ENCODE measurements at places on chromosomes 6 and 20.

GRCh38 chr6:42520786-42521607 lies 42.8 kb upstream of the UBR2 start:
- peak; percentile 56 for DNase-seq

GRCh38 chr6:36856277-36856676 lies 17.0 kb upstream of the CPNE5 start:
- no peak for DNase-seq

DNA sequence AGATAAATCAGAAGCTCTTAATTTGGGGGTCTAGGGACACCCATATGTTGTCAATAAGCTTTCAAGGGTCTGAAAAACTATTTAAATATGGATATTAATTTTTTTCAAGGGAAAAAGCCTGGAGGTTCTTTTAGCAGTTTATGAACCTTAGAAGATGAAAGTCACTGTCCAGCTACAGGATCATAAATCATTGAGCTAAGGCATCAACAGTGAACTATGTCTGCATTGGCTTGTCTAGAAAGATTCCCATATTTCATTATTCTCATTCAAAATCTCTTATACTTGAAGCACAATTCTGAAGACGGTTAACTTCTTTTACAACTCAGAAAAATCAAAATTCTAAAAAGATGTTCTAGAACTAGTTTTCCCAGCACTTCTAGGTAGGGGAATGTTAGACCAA lies 34.9 kb upstream of the SNX9 start:
- no peak for DNase-seq

GRCh38 chr6:122422614-122423267 lies 23.3 kb downstream of the HSF2 start:
- DNase-seq, result no peak

- no peak for DNase-seq
Observed at GRCh38 chr6:28683945-28684538, 158.4 kb downstream of the GPX5 start.

DNA sequence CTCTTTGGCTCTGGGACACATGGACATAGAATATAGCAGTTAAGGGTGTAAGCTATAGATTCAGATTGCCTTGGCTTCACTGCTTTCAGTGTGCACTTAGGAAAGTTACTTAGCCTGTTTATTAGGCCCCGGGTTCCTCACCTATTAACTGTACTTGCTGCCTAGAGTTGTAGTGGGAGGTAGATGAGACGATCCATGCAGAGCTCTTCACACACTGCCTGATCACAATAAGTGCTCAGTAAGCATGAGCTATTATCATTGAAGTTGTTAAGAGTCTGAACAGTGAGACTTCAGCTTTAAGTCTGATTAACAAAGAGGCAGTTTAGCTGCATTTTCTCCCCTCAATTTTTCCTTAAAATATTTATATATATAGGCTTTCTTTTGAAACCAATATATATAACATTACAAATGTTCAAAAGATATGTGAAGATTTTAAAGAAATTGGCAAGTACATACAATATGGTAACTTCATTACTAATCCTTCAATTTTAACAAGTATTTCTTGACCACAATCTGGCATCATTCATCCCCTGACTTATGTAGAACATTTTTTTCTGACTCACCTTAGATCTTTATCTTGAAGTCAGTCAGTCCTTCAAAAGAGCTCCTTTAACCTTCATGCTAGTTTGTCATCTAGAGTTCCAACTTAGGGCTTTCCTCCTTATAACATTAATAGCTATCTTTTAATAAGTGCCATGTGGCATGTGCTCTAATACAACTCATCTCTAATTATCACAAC lies 20.5 kb upstream of the SUPT3H start:
- no peak for DNase-seq

- no peak for DNase-seq
Observed at GRCh38 chr20:47454298-47455132, 47.2 kb upstream of the NCOA3 start.

DNA sequence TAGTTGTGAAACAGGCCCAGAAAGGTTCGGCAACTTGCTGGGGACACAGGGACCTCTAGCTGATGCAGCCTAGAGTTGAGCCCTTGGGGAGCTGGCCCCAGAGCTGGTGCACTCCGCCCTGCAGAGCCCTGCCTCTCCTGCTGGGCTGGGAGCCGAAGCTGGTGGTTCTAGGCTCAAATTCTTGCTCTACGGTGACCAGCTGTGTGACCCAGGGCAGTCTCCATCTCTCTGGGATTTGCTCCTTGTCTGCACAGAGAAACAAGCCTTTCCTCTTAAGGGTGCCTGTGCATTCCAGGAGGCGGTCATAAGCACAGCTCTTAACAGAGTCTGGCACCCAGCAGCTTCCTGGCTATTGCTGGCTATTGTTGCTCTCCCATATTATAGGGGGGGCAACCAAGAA lies 47.4 kb downstream of the RBM38 start:
- no peak for DNase-seq

- DNase-seq, result no peak
Observed at GRCh38 chr6:7832904-7833750, 77.5 kb downstream of the TXNDC5 start.

- DNase-seq, result no peak
Observed at GRCh38 chr6:49541210-49541724, 9.2 kb upstream of the C6orf141 start.

GRCh38 chr6:42017021-42017643 lies 33.2 kb upstream of the TAF8 start:
- peak; percentile 81 for DNase-seq

DNA sequence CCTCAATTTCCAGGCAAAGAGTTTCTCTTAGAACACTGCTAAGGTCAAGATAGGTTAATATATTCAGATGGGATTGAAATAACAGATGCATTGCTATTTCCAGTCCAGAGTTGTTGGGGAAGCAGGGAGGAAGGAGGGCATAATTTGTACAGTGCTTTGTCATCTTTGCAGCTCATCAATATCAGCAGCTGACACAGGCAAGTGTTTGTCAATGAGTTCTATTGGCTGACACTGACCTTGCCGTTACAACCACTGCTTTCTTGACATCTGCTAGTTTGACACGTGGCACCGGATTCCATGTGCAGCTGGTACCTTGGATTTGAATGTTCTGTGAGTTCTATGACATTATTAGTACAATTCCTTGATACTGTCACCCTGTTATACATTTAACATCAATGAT lies 28.0 kb upstream of the MLIP start:
- no peak for DNase-seq

DNA sequence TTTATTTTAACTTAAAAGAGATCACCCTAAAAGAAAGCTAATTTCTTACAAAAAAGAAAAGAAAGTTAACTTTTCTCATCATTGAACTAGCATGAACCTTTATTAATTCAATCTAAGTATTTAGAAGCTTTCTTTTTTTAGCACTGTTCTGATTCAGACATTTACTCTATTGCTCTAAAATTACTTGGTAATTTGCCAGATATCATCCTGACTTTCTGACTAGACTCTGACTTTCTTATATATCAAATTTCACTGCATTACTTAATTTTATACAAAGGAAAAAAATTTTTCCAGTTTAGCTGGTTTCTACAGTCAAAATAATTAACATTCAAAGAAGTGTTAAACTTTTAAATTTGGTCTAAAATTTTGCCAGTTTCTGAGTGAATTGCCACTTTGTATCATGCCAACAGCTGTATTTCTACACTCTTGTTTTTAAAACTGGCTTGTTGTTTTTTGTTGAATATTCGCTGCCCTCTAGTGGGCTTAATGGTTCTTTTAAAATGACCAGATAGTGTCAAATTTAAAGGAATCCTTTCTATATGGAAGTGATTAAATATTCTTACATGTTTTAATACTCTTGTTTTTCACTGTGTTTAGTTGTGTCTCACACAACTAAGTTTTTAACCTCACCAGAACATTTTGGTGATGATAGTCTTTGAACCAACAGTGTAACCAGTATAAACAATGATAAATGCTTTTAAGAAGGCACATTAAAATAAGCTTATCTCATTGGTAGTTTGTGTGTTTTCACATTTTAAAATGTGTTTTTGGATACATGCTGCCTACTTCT lies 102.0 kb downstream of the POPDC3 start:
- no peak for DNase-seq

- DNase-seq, result no peak
Observed at GRCh38 chr6:169845426-169846285, 94.2 kb downstream of the ERMARD start.

GRCh38 chr6:13152764-13153163 lies 175.6 kb downstream of the TBC1D7 start:
- DNase-seq, result no peak

- no peak for DNase-seq
Observed at GRCh38 chr6:133584823-133585222, 304.1 kb upstream of the TCF21 start.

GRCh38 chr6:136566007-136566487 lies 15.8 kb upstream of the MAP7 start:
- no peak for DNase-seq

DNA sequence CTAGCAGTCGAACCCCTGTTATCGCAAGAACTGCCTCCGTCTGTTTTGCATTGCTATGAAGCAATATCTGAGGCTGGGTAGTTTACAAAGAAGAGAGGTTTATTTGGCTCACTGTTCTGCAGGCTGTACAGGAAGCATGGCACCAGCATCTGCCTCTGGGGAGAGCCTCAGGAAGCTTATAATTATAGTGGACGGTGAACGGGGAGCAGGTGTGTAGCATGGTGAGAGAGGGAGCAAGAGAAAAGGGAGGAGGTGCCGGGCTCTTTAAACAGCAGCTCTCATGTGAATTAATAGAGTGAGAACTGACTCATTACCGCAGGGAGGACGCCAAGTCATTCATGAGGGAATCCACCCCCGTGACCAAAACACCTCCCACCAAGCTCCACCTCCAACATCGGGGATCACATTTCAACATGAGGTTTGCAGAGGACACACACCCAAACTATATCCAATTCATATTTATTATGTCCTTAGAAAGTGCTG lies 172.6 kb upstream of the KCNG1 start:
- DNase-seq, result no peak

- no peak for DNase-seq
Observed at GRCh38 chr6:125829433-125829832, 38.7 kb downstream of the NCOA7 start.

DNA sequence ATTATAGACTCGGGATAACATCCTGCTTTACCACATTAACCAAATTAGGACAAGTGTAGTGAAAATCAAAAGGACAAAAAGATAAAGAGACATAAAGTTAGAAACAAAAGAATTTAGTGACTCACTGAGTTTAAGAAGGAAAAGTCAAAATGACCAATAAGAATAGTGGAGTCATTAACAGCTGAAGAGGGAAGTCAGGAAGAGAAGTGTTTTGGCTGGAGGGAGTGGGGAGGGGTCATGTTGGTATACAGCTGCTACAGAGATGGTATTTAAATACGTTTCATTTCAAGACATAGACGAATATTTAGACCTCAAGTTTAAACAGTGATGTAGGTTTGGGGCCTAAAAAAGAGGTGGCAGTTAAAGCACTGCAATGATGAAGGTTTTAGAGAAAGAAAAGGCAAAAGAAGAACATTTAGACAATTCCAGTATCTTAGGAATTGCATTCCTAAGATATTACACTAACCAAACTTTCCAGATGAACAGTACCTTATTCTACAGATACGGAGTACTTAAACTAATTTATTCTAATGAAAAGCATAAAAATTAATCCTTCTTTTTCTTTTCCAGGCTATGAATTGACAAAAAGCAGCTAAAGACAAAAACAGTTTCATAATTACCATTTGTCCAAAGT lies 10.6 kb downstream of the FKBP5 start:
- no peak for DNase-seq

DNA sequence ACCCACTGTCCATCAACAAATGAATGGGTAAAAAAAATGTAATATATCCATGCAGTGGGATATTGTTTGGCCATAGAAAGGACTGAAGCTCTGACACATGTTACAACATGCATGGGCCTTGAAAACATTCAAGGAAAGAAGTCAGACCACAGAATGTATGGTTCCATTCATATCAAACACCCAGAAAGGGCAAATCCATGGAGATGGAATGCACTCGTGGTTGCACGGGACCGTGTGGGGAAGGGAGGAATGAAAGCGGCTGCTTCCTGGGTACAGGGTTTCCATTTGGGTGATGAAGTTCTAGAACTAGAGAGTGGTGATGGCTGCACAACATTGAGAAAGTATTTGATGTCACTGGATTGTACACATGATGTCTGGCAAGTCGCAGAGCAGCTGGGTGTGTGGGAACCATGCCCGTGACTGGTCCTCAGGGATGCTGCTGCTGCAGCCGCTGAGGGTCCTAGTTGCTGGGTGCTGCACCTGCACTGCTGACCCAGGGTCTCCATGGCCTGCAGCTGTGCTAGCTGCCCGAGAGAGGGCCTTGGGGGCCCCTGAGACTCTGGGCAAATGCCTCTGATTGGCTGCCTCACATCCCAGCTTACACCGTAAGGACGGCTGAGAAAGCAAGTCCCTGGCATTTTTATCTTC lies 220.3 kb downstream of the NRN1 start:
- DNase-seq, result no peak

DNA sequence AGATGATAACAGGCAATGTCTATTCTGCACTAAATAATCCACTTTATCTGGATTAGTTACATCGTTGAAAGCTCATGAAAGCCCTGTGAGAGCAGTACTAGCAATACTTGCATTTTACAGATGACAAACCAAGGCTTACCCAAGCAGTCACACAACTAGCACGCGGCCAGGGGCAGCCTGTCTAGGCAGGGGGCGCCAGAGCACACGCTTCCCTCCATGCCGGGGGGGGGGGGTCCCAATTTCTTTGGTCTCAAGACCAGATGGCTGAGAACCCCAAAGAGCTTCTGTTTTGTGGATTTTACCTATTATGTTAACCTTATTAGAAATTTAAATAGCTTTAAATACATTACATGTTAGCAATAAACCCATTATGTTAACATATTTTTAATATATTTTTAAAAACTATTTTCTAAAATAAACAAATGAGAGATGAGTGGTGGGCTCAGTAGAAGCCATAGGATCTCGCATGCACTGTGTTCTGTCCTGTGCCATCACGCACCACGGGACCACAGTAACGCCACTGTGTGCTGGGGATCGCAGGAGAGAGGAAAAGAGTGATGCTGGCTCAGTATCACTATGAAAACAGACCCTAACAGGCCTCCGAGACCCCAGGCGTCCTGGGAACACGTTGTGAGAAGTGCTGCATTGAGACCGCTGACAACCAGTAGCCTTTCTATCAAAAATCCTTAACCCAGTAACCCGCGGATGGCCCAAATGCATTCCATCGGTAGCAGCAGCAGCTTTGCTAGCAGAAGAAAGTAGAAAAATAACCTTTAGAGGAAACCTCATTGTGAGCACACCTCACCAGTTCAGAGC lies 5.3 kb upstream of the PRR18 start:
- peak; percentile 71 for DNase-seq

GRCh38 chr20:48277266-48277665 lies 492.0 kb upstream of the SULF2 start:
- DNase-seq, result no peak

GRCh38 chr6:7073082-7073820 lies 34.5 kb upstream of the RREB1 start:
- no peak for DNase-seq

DNA sequence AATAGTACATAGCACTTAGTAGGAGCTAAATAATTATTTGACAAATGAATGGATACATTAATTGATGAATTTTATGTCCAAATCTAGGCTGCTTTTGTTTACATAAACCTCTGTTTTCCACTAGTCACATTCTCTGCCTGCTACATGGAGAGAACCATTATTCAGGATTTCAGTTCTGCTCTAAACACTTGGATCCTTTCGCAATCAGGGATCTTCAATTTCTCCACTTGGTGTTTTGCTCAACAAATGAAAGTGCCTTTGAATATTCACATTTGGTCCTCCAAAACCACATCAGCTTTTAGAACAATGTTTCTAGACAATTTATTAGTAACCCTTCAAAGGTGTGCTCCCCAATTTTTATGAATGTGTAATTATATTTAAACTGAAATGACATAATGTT lies 30.6 kb upstream of the HLA-DQB1 start:
- no peak for DNase-seq

GRCh38 chr6:110979565-110980101 lies 2.2 kb upstream of the RPF2 start:
- DNase-seq, result no peak
